ENCODE measurements at places on chromosomes 2 and 18. TPM values are rescaled to one million over a fixed set of nuclear protein-coding genes. Genes with fewer than 3 reads are reported as not detected.
A peak's percentile ranks its signal among the peaks of the same experiment; 100 is the strongest.

The EFEMP1 gene
- 8.6 TPM for total RNA-seq

The NYAP2 gene
- total RNA-seq = 0.25 TPM

The MORN2 gene
- total RNA-seq = 50.5 TPM

The MARCHF4 gene
- total RNA-seq = 0.12 TPM

The ALKAL2 gene
- 29.6 TPM for total RNA-seq

The ATP9B gene
- 78.2 TPM for total RNA-seq

The CLK1 gene
- 117 TPM for total RNA-seq

GRCh38 chr2:203741566-203741965 is 35.1 kb downstream of the CD28 start:
- H3K27me3 ChIP-seq = no peaks in the 10 kb centered on the region
- H3K36me3 ChIP-seq = no peaks in the 10 kb centered on the region
- DNase-seq = no peak
- H3K27ac ChIP-seq = no peak overlapping the region

DNA sequence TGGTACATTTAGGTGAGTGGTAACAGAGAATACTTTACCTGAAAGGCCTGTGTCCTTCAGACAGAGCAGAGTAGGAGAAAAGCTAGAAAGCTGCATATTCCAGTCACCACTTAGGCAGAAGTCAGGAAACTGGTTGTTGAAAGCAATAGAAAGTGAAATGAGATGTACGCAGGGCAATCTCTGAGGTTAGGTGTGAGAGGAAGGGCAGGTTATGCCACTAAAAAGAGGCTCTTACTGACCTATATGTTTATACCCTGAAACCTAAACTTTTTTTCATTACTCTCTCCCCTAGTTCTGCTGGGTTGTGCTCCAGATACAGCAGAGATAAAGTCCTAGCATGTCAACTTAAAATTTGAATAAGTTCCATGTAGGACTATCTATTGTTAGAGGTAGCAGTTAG is 93.5 kb downstream of the COX7A2L start:
- no peaks in the 10 kb centered on the region for H3K27me3 ChIP-seq
- DNase-seq = no peak
- H3K36me3 ChIP-seq = no peaks in the 10 kb centered on the region

DNA sequence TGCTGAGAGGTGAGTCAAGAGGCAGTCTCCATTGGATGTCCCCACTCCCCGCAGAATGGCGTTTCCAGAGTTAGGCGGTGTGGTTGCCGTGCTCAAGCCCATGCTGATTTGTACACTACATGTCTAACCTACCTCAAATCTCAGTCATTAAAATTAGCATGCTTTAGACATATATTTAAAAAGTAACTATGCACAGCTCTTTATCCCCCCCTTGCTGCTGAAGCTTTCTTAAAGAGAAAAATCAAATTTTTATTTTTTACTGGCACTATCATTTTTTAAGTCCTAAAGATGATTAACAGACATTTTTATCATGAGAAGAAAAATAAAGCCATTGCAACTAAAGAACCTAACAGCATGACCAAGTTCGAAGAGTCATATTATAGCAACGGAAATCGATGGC is 42.9 kb downstream of the BOLA3 start:
- no peak overlapping the region for H3K27ac ChIP-seq
- no peak overlapping the region for H3K4me3 ChIP-seq
- H3K4me1 ChIP-seq = no peaks in the 10 kb centered on the region

DNA sequence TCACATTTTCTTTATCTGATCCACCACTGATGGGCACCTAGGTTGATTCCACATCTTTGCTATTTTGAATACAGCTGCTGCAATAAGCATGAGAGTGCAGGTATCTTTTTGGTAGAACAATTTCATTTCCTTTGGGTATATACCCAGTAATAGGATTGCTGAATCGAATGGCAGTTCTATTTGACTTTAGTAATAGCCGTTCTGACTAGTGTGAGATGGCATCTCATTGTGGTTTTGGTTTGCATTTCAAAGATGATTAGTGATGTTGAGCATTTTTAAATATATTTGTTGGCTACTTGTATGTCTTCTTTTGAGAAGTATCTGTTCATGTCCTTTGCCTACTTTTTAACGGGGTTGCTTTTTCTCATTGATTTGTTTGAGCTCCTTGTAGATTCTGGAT is 72.3 kb downstream of the CCDC138 start:
- no peak for DNase-seq
- H3K27ac ChIP-seq = no peak overlapping the region
- H3K36me3 ChIP-seq = no peaks in the 10 kb centered on the region
- H3K4me3 ChIP-seq = no peak overlapping the region
- H3K27me3 ChIP-seq = no peaks in the 10 kb centered on the region
- H3K4me1 ChIP-seq = no peaks in the 10 kb centered on the region

GRCh38 chr18:48781988-48782363 is 168.8 kb downstream of the SMAD7 start:
- no peak overlapping the region for H3K4me3 ChIP-seq
- no peaks in the 10 kb centered on the region for H3K36me3 ChIP-seq
- peak overlapping the region; percentile 73 for H3K27ac ChIP-seq
- DNase-seq = no peak

GRCh38 chr2:102042196-102043081 is 50.7 kb downstream of the IL1R2 start:
- no peaks in the 10 kb centered on the region for H3K36me3 ChIP-seq
- H3K4me1 ChIP-seq = peaks cover 7% of the 10 kb centered on the region
- H3K27me3 ChIP-seq = no peaks in the 10 kb centered on the region
- no peak overlapping the region for H3K27ac ChIP-seq
- no peak overlapping the region for H3K4me3 ChIP-seq

- no peak for DNase-seq
- no peaks in the 10 kb centered on the region for H3K27me3 ChIP-seq
- H3K4me3 ChIP-seq = no peak overlapping the region
- no peaks in the 10 kb centered on the region for H3K4me1 ChIP-seq
Observed at GRCh38 chr18:40186677-40187076, 1768.4 kb upstream of the PIK3C3 start.

DNA sequence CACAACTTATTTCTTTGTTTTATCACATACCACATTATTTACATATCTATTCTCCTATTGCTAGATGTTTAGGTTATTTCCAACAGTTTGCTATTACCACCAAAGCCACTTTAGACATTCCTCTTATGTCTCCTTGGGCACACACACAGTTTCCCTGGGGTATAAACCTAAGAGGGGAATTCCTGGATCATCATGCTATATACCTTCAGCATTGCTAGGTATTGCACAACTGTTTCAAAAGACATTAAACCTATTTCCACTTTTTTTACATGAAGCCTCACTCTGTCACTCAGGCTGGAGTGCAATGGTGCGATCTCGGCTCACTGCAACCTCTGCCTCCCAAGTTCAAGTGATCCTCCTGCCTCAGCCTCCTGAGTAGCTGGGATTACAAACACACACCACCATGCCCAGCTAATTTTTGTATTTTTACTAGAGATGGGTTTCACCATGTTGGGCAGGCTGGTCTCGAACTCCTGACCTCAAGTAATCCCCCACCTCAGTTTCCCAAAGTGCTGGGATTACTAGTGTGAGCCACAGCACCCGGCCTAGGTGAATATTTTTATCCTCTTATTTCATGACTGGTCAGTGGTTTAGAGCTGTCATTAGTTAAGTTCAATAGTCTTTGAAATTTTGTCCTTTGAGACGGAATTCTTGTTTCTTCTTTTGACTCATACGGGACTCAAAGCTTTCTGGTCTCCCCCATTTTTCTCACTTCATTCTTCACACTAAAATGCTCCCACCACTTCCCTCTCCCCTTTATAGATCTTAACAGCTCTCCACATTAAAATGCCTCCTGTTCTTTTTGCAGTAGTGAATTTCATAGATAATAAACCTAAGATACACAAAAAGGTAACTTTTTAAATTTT is 30.3 kb downstream of the SULT1C4 start:
- no peaks in the 10 kb centered on the region for H3K27me3 ChIP-seq
- no peaks in the 10 kb centered on the region for H3K4me1 ChIP-seq
- no peaks in the 10 kb centered on the region for H3K36me3 ChIP-seq
- no peak for DNase-seq
- H3K4me3 ChIP-seq = no peak overlapping the region

- no peaks in the 10 kb centered on the region for H3K27me3 ChIP-seq
- H3K27ac ChIP-seq = peak overlapping the region; percentile 75
- peaks cover 24% of the 10 kb centered on the region for H3K4me1 ChIP-seq
- no peaks in the 10 kb centered on the region for H3K36me3 ChIP-seq
- H3K4me3 ChIP-seq = no peak overlapping the region
- DNase-seq = peak; percentile 78
Observed at GRCh38 chr18:50614838-50615237, 55.0 kb downstream of the MAPK4 start.

- peak overlapping the region; percentile 41 for H3K27ac ChIP-seq
- H3K27me3 ChIP-seq = no peaks in the 10 kb centered on the region
- H3K4me1 ChIP-seq = peaks cover 31% of the 10 kb centered on the region
- no peaks in the 10 kb centered on the region for H3K36me3 ChIP-seq
- peak; percentile 72 for DNase-seq
- H3K4me3 ChIP-seq = no peak overlapping the region
Observed at GRCh38 chr2:85886590-85886989, 2.2 kb downstream of the ST3GAL5 start.

DNA sequence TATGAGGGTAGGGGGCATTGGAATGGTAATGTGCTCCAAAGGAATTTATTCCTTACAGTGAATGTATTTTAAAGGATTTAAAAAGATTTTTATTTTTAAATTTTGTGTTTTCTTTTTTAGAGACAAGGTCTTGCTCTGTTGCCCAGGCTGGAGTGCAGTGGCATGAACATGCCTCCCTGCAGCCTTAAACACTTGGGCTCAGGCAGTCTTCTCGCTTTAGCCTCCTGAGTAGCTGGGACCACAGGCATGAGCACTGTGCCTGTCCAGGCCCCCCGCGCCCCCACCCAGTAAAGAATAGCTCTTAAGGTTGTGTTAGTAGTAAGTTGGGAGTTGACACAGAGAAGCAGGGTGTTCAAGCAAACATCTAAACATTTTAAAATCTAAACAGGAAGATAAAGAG is 36.6 kb downstream of the PHLPP1 start:
- peaks cover 23% of the 10 kb centered on the region for H3K4me1 ChIP-seq
- H3K4me3 ChIP-seq = no peak overlapping the region
- H3K36me3 ChIP-seq = no peaks in the 10 kb centered on the region
- no peaks in the 10 kb centered on the region for H3K27me3 ChIP-seq
- H3K27ac ChIP-seq = peak overlapping the region; percentile 42

DNA sequence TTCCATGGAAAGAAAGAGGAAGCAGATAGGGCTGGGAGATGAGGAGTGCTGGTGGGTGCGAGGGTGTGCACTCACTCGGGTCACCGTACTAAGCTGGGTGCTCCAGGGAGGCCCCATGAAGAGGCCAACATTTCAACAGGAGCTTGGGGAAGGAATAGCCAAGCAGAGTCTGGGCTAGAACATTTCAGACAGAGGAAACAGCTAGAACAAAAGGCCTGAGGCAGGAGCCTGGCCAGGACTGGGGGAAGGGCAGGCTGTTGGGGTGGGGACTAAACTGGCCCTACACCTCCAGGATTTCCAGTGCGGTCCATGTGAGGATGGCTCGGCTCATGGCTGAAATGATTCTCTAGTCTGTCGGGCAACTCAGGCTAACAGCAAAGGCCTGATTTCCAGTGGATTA is 90.8 kb downstream of the ZFP36L2 start:
- peaks cover 19% of the 10 kb centered on the region for H3K4me1 ChIP-seq
- H3K27me3 ChIP-seq = no peaks in the 10 kb centered on the region
- H3K27ac ChIP-seq = no peak overlapping the region
- H3K4me3 ChIP-seq = no peak overlapping the region

- H3K4me3 ChIP-seq = no peak overlapping the region
- DNase-seq = no peak
- peaks cover 17% of the 10 kb centered on the region for H3K4me1 ChIP-seq
- H3K27ac ChIP-seq = no peak overlapping the region
- H3K36me3 ChIP-seq = no peaks in the 10 kb centered on the region
- no peaks in the 10 kb centered on the region for H3K27me3 ChIP-seq
Observed at GRCh38 chr2:216183462-216183861, 74.3 kb downstream of the XRCC5 start.

GRCh38 chr2:237320801-237321560 is 93.0 kb downstream of the COL6A3 start:
- no peaks in the 10 kb centered on the region for H3K27me3 ChIP-seq
- H3K4me3 ChIP-seq = no peak overlapping the region
- DNase-seq = peak; percentile 86

GRCh38 chr2:10136101-10136934 is 13.8 kb downstream of the RRM2 start:
- H3K4me1 ChIP-seq = no peaks in the 10 kb centered on the region
- no peak overlapping the region for H3K4me3 ChIP-seq
- H3K27ac ChIP-seq = no peak overlapping the region
- no peaks in the 10 kb centered on the region for H3K36me3 ChIP-seq

- no peaks in the 10 kb centered on the region for H3K36me3 ChIP-seq
- peak; percentile 26 for DNase-seq
- peaks cover 19% of the 10 kb centered on the region for H3K4me1 ChIP-seq
- H3K27ac ChIP-seq = no peak overlapping the region
Observed at GRCh38 chr2:39469807-39470206, 32.7 kb upstream of the MAP4K3 start.

Data from testis (tissue), 5 donors.